Fibroblast of skin of abdomen (primary cell): ENCODE measurements at places on chromosomes 7 and 10.

- peak; percentile 10 for DNase-seq
Observed at GRCh38 chr7:122143376-122143750, 686 bp downstream of the AASS start.

- no peak for DNase-seq
Observed at GRCh38 chr10:60298408-60299389, 91.0 kb downstream of the ANK3 start.

GRCh38 chr7:74625446-74625845 lies 32.1 kb upstream of the GTF2I start:
- DNase-seq, result peak; percentile 42

DNA sequence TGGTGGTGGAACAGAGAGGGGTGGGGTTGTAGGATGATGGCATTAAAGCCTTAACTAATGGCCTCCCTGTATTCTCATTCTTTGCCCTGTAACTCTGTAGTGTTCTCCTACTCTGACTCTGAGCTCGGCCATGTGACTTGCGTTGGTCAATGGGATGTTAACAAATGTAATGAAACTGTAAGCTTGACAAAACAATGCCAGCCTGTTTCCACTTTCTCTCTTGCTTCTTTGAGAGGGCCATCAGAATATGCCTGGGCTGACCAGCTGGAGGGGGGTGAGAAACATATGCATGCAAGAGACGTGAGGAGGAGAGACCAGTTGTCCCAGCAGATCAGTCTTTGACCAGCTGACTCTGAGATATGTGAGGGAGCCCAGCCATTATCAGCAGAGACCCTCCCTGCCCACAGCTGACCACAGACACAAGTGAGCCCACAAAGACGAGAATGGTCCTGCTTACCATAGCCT lies 100.6 kb downstream of the ICA1 start:
- DNase-seq, result no peak

GRCh38 chr10:5656737-5657579 lies 9.4 kb downstream of the ASB13 start:
- DNase-seq, result no peak

DNA sequence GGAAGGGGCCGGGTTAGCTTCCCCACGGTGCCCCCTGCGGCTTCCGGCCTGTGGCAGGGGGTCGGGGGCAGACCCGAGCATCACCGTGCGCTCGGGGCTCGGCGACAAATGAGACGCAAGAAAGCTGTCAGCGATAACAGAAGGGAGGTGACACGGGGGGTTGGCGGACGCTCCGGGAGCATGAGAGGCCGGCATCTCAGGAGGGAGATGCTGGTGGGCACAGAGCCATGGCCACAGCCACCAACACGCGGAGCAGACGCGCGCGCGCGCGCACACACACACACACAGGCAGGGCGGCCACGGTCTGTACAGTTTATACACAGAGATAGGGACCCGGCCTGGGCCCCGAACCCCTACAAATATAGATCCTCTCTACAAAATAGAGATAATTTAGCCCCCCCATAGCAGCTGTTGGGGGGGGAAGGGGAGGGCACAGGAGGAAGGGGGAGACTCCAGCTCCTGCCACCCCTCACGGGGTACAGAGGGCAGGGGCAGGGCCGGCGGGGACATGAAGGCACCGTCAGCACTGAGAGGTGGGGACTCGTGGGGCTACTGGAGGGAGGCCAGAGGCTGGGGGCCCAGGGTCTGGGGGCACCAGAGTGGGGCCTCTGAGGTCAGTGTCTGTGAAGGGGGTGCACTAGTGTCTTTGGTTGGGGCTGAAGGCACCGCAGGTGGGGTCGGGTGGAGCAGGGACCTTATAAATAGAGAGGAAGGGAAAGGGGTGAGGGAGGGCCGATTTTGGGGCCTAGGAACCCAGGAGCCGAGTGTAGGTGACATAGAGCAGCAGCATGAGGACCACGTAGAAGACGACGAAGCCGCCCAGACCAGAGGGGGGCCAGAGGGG lies 884 bp upstream of the SAP25 start:
- DNase-seq, result no peak

DNA sequence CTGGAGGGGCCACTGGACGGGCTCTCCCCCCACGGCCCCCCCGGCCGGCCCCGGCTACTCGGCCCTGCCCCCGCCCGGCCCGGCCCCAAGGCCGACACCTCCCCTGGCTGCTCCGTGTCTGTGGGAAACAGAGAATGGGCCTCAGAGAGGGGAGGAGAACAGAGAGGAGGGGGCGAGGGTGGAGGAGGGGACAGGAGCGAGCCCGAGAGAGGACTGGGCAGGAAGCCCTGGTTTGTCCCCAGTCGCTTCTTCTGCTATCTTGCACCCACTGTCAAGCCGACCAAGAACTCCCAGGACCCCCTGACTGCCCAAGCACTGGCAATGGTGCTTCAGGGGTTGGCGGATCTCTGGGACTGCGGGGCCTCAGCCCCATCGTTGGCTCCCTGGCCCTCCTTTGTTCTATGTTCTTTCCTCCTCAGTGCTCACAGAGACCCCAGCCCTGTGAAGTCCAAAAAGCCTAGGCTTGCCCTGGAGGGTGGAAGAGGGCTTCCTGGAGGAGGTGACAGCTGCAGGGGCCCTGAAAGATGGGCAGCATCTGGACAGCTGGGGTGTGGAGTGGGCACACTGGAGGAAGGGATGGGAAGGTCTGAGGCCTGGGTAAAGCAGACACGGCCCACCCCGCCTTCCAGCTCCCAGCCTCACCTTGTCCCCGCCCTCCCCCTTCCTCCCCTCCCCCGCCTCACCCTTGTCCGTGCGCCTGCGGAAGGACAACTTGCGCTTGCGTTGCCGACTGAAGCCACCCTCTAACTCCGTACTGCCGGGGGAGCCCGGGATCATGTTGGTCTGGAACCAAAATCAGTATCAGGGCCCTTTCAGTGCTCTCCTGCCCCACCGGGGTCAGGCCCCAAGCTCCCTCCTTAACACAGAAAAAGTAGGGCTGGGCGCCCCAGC lies 30.1 kb downstream of the KCNH2 start:
- no peak for DNase-seq

DNA sequence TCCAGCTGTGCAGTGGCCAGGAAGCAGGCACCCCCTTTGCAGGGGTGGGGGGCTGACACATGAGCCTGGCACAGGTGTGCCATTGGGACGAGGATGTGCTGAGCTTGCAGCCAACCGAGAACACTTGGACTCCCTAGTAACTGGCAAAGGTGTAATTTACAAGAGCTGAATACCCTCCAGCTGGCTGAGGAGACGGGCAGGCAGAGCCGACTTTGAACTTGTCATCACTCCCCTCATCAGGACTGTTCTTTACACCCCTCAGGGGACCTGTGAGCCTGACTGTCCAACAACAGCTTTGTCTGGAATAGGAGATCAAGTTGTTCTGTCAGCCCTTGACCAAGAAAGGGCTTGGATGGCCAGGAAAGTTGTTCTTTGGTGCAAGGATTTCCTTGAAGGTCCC lies 61.2 kb downstream of the CDH23 start:
- DNase-seq, result no peak

DNA sequence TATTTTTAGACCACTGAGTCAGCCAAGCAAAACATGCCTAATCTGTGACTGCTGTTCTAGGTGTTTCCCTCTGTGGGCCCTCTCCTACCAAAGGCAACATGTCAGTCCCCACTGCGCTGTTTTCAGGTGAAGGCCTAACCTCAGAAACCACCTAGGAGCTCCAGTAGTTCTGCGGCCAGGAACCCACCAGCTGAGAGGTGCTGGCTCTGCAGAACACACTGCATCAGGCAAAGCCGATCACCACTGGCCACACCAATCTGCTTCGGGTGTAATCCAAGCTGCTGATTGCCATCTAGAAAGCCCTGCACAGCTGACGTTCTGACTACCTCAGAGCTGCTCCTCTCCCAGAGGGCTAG lies 14.9 kb downstream of the CAMK2G start:
- DNase-seq, result no peak

GRCh38 chr10:109480836-109481235 lies 442.5 kb downstream of the XPNPEP1 start:
- peak; percentile 28 for DNase-seq

GRCh38 chr7:90298145-90299038 lies 22.7 kb downstream of the FAM237B start:
- peak; percentile 68 for DNase-seq

DNA sequence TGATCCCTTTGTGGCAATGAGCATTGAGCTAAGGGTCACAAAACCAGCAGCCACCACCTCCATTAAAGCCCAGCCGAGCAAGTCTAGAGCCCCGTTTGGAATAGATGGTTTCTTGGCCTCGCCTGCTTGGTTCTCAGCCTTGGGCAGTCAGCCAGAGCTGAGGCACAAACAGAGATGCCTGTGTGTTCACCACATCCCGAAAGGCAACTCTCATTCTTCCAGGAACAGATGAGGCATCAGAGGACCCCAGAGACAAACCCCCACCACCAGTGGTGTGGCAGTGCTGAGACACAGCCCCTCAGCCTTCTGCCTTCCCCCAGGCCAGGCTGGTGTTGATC lies 203.3 kb upstream of the ZMIZ1 start:
- DNase-seq, result peak; percentile 37

DNA sequence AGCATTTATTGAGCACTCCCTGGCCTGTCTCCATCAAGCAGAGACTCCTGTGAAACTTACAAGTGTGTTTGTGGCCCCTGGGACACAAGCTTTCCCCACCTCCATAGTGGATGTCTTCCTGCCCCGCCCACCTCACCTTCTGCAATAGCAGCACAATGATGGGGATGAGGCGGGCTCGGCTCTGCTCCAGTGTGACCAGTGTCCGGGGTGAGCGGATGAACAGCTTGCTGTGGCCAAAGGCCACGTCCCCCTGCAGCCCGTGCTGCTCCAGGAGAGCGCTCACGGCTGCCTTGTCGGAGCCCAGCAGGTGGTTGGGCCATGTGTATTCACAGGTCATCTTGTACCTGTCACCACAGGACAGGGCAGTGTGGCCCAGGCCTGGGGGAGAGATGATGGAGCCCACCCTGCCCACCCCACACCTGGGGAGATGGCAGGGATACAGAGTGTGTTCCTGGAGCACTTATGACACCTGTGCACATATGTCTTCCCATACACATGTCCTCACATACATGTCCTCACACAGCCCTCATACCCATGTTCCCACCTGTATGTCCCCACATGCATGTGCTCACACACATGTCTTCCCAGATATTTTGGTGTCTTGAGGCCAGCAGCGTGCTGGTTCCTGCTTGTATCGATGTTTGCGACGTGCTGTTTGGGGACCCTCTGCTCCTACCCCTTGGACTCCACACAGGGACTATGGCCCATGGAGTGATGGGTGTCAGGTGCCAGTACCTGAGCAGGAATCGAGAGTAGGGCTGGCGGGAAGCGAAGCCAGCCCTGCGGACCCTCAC lies 12.7 kb downstream of the MYO1G start:
- no peak for DNase-seq

- DNase-seq, result no peak
Observed at GRCh38 chr7:43692582-43693373, 36.5 kb downstream of the COA1 start.

- no peak for DNase-seq
Observed at GRCh38 chr7:122896509-122896908, 10.2 kb upstream of the CADPS2 start.

GRCh38 chr10:49177391-49178355 lies 10.5 kb downstream of the TMEM273 start:
- peak; percentile 87 for DNase-seq

DNA sequence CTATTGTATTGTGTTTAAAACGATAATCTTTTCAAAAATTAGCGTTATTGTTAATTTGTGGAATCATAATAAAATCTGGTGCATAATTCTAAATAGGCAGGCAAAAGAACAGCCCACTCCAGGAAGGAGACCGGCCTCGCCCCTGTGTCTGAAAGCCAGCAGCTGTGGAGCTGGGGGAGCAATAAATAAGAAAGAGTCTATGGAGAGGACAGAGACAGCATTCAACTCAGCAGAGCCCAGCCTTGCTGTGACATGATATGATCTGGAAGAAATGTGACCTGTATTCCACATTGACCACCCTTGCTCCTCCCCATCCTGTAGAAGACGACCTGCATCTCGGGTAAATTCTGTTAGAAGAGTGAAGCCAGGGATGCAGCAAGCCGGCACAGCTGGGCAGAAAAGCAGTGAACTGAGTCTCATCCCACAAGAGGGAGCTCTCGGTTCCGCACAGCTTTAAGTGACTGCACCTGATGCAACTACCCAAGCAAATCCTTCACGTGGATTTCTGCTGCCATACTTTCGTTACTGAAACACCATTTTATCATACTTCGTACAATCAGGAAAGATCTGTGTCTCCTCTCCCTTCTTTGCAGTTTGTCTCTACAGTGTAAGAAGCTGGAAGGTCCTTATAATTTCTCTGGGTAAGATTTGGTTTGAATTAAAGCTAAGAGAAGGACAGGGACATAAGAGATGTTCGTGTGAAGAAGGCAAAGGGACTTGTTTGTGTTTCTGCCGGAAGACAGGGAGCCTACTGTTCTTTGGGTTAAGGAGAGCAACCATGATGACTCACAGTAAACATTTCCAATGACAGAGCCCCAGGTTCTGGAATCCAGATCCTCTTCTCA lies 427.1 kb downstream of the GPAM start:
- peak; percentile 73 for DNase-seq

- DNase-seq, result no peak
Observed at GRCh38 chr7:22361795-22362194, 4.8 kb upstream of the RAPGEF5 start.

DNA sequence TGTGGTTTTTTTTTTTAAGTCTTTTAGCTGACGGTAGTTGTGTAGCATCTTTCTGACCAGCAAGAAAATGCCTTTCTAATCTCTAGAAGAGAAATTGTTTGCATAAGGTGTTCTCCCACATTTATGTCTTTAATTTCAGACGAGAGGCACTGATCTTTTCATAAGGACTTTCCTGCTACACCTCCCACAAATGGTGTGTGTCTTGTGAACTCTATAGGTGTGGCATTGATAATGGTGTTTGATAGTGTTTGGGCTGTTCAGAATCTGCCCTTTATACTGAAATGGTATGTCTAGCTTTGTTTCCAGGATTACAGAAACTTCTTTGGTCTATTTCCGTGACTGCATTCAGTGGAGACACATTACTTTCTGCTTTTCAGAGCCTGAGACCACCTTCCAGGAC lies 21.6 kb upstream of the ATXN7L1 start:
- no peak for DNase-seq

DNA sequence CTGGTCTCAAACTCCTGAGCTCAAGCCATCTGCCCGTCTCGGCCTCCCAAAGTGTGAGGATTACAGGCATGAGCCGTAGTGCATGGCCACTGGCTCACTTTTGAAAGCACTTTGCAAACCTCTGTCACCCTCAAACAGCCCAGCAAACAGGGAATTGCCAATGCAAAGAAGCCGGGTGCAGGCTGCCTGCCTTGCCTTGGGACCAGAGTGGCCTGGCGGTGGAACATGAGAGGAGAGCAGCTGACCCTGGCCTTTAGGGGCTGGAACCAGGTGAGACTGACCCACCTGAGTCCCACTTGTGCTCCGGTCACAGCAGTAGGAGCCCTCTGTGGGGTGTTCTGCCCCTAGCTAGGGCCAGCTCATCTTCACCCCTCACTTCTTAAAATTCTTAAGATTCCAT lies 237.1 kb upstream of the GALNT17 start:
- DNase-seq, result no peak

DNA sequence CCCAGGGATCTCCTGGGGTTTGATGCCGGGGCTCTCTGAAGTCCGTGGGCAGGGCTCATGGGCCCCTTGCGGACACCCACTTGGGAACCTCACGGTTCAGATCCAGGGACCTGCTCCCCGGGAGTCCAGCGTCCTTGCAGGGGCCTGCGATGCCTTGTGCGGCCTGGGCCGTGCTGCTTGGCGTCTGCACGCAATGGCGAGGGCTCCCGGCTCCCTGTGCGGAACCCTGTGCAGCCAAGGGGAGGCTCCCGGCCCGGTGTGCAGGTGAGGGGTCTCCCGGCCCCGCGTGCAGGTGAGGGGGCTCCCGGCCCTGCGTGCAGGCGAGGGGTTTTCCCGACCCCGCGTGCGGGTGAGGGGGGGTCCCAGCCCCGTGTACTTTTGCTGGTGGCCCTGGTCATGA lies 146.7 kb downstream of the DNAJB6 start:
- no peak for DNase-seq

GRCh38 chr7:103325744-103326143 lies 18.8 kb downstream of the DNAJC2 start:
- no peak for DNase-seq
